ENCODE measurements at places on chromosomes 7 and 10.

- no peak for DNase-seq
Observed at GRCh38 chr10:124898471-124898870, 43.5 kb upstream of the ZRANB1 start.

GRCh38 chr7:157559596-157560257 lies 222.9 kb downstream of the DNAJB6 start:
- no peak for DNase-seq

- no peak for DNase-seq
Observed at GRCh38 chr7:40220421-40220911, 85.7 kb downstream of the SUGCT start.

- no peak for DNase-seq
Observed at GRCh38 chr7:156169474-156170370, 357.5 kb upstream of the SHH start.

GRCh38 chr10:51405580-51406351 lies 293.6 kb downstream of the CSTF2T start:
- no peak for DNase-seq

- DNase-seq, result no peak
Observed at GRCh38 chr7:130595986-130596385, 72.6 kb downstream of the COPG2 start.

DNA sequence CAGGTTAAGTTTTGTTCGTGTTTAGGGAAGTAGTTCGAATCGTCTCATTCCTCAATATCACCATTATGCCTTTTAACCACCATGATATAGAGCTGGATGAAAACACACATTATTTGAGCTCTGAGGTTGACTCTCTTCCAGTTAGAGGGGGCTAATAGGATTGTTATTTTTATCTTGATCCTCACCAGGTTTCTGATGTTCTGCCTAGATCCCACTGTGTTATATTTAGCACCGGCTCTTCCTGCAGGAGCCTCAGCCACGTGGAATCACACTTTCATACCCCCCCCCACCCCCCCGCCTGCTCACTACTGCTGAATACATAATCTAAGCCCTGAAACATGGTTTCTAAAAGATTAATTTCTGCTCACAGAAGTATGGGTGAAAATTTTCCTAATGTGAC lies 88.3 kb downstream of the NRCAM start:
- DNase-seq, result no peak

DNA sequence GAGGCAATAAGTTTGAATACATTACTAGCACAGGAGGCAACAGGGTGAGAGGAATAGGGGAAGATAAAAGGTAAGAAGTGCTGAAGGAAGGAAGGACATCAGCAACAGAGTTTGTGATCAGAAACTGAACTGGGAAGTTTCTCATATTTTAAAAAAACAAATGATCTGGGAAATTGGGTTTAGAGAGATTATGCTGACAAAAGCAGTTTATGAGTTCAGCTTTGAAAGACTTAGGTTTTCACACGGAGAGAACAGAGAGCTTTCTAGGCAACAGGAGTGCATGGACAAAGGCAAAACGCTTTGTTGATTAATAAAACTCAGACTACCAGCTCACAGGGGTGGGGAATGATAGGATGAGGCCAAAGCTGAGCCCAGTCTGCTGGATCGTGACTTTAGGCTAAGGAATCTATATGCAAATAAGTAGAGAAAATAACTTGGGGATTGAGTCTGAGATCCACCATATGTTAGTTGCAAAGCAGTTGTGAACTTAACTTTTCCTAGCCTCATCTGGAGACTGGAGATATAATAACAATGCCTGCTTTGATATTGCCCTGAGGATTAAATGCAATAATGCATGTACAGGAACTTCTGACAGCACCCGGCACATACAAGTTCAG lies 4.2 kb downstream of the OSBPL3 start:
- DNase-seq, result peak; percentile 18

- DNase-seq, result no peak
Observed at GRCh38 chr7:107103369-107103768, 58.9 kb downstream of the PRKAR2B start.

DNA sequence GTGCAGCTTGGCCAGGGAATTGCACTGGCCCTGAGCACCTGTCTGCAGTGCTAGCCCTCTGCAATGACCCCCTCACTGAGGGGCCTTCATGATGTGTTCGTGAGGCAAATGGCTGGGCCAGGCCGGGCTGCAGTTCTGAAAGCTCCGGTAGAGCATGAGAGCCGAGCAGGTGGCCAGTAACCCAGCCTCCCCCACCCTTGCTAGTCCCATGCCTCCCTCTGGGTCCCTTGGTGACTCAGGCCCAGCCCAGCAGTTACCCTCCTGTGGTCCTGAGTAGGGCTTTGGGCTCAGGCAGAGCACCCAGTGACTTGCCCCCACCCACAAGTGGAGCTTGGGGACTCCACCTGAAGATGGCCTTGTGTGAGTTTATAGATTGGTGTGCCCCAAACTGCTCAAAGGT lies 16.1 kb upstream of the CSGALNACT2 start:
- DNase-seq, result no peak

DNA sequence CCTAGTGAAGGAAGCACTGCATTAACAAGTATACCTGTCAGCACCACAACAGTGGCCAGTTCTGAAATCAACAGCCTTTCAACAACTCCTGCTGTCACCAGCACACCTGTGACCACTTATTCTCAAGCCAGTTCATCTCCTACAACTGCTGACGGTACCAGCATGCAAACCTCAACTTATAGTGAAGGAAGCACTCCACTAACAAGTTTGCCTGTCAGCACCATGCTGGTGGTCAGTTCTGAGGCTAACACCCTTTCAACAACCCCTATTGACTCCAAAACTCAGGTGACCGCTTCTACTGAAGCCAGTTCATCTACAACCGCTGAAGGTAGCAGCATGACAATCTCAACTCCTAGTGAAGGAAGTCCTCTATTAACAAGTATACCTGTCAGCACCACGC lies 16.1 kb downstream of the MUC17 start:
- no peak for DNase-seq

Measured in HAP-1 (cell line).